ENCODE measurements at places on chromosomes 3 and 15.

- DNase-seq, result no peak
Observed at GRCh38 chr15:76035593-76035992, 23.4 kb upstream of the NRG4 start.

GRCh38 chr3:24197809-24198208, 252.7 kb downstream of the NR1D2 start:
- DNase-seq, result no peak

DNA sequence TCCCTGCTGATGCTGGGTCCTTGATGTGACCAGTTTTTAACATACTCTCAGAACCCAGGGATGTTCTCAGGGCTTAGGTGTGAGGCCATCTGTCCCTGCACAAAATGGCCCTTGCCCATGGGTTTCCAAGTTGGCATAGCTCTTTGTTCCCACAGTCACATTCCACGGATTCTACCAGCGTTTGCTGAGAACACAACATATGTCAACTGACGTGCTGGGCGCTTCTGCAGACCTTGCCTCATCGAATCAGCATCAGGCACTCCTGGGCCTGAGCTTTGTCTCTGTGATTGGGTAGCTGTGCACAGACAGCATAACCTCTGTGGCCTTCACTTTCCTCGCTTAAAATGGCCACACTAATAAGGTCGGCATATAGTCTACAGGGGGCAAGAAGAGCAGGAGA, 69.0 kb downstream of the MGLL start:
- DNase-seq, result no peak

DNA sequence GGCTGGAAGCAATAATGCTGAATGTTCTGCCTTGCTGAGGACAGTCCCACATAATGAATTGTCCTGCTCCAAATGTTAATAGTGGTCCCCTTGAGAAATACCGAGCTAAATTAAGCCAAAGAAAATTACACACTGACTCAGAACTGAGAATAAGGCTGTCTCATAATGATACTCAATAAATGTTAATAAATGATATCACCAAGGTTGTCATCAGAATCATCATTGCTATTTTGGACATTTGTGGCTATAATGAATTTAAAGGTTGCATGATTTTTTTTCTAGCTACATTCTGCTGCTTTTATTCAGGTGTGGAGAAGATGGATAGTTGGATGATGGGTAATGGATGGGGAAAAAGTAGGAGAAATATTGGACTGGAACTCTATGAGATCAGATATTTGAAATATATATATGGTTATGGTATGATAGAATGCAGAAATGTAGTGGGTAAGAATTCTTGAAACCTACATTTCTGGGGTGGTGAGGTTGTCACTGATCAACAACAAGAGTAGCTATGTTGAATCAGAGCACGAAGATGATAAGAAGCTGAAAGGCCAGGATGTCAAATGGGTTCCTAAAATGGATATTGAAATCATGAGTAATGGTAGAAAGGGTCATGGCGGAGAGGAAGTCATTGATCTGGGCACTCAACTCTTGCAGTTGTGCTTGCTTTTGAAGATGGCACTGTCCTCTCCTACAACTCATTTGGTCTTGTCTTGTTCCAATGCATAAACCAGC, 12.8 kb downstream of the CHST2 start:
- DNase-seq, result no peak

DNA sequence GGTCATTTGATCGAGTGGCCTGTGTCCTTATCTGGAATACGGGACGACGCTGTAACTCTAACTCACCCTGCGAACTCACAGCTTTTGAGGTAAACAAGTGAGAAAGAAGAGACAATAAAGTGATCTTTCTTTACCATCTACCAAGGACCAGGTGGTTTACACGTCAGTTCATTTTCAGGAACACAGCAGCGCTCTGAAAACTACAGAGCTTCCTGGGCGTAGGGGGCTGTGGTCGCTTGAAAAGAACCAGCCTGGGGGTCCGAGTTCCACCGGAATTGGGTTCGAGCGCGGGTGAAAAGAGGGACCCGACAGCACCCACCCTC, 357 bp downstream of the KIAA1143 start:
- DNase-seq, result no peak

GRCh38 chr3:62378311-62378789, 5.0 kb upstream of the FEZF2 start:
- DNase-seq, result no peak

GRCh38 chr3:178041931-178042330, 494.3 kb upstream of the KCNMB2 start:
- DNase-seq, result no peak

DNA sequence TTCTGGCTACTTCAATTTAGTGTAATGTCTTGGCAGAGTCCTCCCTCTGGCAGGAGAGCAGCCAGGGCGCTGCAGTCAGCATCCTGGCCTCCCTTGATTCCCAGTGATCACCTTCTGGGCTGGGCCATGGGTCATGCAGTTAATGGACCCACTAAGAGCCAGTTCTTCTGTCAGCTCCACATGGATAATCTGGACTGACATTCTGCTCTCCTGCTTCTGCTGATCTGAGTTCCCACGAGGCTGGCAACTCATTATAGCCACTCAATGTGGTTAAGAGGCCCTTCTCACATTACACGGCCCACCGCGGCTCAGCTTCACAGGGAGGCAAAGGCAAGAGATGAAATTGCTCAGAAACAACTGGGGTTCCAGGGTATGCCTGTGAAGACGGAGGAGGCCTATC, 94.0 kb downstream of the WDR76 start:
- DNase-seq, result peak; percentile 41

- DNase-seq, result no peak
Observed at GRCh38 chr3:152672320-152672649, 162.6 kb upstream of the P2RY1 start.

DNA sequence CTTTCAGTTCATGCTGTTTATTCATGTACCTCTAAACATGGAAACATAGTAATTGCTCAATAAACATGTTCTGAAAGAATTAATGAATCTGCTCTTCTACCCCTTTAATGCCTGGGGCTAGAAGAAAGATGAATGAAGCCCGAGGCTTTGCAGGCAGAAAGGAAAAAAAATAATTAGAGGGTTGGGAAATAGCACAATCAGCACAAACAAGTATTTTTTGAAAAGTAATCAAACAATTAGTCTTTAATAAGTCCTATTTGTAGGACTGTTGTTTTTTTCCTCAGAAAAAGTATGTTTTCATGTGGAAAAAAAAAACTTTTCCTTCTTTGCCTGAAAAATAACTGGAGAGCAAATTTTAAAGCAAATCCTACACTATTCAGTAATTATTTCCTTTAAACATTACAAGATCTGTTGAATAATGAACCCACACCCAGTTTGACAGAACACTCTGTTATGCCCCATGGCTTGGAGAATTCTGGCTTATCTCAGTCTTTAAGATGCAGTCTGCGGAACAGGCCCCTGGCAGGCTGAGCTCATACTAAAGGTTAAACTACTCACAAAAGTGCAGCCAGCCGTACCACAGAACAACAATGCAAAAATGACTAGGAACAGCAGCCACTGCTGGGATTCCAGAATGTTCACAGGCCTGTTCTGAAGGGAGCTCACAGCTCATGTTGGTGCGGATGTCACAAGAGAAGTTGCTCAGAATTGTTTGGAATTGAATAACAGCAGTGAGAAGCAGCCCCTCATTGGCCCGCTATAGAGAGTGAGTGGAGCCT, 79.2 kb downstream of the ABI3BP start:
- peak; percentile 4 for DNase-seq

GRCh38 chr3:188432802-188433520, 279.0 kb downstream of the LPP start:
- peak; percentile 59 for DNase-seq

DNA sequence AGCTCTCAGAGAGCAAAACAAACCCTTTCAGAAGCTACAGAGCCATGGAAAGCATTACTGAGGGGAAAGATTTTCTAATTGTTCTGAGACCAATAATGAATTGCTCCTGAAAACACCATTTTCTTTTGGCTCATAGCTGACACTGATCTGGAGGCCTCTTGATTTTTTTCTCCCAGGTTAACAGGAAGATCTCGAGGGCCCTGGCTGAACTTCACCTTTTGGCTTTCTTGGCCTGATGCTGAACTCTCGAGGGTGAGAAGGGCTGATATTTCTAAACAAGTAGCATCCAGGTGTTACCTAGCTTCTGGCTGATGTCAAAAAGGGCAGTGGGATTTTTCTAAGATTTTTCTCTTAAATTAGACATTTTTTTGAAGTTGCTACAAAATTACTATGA, 19.9 kb upstream of the NFKBIZ start:
- DNase-seq, result no peak

DNA sequence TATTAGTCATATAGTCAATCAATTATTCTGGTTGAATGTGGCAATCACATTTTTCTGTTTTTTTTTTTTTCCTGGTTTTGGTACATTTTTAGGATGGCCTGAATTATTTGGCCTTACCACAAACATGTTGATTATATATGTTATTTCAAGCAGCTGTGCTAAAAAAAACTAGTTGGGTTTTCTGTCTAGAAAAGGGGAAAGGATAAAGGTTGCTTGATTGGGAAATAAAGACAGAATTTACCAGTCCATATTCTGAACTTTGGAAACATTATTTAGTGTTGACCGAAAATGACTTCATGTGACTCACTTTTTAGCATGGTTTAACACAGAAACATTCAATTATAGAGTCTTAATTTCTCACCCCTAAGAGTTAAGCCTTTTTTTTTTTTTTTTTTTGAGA, 8.1 kb downstream of the MORF4L1 start:
- DNase-seq, result peak; percentile 54

- no peak for DNase-seq
Observed at GRCh38 chr3:15264486-15264885, 58.4 kb downstream of the CAPN7 start.

DNA sequence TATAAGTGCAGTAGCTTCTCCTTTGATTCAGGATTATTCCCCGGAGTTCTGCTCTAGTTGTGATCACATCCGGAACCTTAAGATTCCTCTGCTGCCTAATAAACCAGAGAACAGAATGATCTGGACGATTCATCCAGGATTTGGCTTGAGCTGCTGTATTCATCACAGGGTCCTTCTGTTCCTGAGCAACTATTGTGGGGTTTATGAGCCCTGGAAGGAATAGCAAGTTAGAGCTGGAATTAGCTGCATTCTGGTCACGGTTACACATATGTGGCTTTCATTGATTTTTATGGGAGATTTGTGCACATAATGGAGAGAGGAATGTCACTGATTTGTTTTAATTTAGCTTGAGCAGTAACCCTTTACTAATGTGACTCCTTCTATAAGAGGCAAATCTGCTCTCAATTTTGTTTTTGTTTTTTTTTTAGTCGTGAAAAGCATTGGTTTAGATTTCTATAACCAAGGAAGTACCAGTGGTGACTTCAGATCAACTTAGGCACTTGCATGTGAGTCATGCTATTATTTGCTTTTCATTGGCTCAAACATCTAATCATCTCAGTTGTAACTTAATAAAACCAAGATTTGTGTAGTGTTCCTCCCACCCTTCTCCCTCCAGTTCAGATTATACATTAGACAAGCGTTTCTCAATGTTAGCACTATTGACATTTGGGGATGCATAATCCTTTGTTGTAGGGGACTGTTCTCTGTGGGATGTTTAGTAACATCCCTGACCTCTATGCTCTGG, 148.5 kb downstream of the OTOL1 start:
- no peak for DNase-seq

DNA sequence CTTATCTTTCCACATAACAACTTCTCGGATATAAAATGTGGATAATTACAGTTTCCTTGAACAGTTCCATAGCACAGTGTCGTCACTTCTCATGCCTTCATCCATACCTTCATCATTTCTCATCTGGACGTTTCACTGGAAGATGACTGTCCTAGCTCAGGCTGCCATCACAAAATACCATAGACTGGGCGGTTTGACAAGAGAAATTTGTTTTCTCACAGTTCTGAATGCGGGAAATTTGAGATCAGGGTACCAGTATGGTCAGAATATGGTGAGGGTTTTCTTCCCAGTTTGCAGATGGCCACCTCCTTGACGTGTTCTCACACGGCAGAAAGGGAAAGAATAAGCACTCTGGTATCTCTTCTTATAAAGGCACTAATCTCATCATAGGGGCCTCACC, 42.8 kb downstream of the TMEM108 start:
- DNase-seq, result no peak

- no peak for DNase-seq
Observed at GRCh38 chr3:138366006-138366759, 17.8 kb downstream of the MRAS start.

DNA sequence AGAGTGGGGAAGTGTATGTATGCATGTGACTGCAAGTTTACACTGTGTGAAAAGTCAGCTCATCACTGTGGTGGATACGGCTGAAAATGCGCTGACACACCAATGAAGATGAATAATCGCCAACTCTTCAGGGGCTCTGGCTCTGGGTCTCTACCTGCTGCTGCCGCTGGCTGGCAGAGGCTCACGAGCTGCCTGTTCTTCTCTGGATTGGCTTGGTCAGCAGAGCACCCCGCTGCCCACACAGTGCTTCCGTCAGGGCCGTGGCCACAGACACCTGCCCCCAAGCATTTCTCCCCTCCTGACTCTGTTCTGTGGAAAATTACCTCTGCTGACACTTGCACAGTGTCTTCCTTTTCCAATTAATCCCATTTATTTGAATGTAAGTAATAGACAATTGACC, 215.5 kb downstream of the GAP43 start:
- no peak for DNase-seq

- no peak for DNase-seq
Observed at GRCh38 chr15:95131131-95131556, 899.8 kb downstream of the MCTP2 start.

- DNase-seq, result peak; percentile 24
Observed at GRCh38 chr15:75584121-75584520, 5.0 kb upstream of the PTPN9 start.

- no peak for DNase-seq
Observed at GRCh38 chr3:152486364-152486763, 217.6 kb downstream of the MBNL1 start.

DNA sequence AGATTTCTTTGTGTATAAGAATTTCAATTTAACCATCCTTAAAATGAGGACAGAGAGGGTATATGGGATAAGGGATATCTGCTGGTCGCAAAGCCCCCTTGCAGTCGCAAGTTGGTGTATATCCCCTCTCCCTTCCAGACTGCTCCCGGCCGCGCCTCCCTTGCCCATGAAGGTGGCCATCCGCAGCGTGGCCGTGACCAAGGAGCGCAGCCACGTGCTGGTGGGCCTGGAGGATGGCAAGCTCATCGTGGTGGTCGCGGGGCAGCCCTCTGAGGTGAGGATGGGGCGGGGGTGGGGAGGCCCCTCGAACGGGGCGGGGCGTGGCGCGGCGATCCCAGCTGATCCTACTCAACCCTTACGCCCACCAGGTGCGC, 29.4 kb downstream of the NBEAL2 start:
- no peak for DNase-seq

GRCh38 chr3:103818800-103819199, 1384.0 kb downstream of the ZPLD1 start:
- no peak for DNase-seq

GRCh38 chr15:38701149-38701548, 136.5 kb upstream of the RASGRP1 start:
- peak; percentile 26 for DNase-seq
